Cortex of kidney (tissue), 1 donor: ENCODE measurements at places on chromosomes 5 and 9.

DNA sequence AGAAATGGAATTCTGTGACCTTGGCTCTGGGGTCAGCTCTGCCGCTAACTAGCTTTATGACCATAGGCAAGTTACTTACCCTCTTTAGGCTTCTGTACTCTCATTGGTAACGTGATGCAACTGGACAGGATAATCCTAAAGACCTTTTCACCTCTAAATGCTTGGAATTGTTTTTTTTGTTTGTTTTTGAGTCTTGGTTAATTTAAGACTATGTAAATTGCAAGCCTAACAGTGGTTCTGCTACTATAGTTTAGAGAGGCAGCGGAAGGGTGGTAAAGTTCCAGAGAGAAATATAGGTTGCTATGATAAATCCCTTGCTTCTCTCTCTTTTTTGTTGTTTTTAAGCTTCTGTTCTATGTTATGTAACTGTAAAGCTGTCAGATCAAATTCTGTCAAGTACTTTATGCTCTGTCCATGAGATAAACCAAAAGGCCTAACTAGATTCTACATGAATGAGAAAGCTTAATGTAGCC lies 17.6 kb downstream of the FAM169A start:
- DNase-seq: no peak

- no peak for DNase-seq
Measured at GRCh38 chr9:21552244-21553170, 70.4 kb upstream of the IFNE start.

DNA sequence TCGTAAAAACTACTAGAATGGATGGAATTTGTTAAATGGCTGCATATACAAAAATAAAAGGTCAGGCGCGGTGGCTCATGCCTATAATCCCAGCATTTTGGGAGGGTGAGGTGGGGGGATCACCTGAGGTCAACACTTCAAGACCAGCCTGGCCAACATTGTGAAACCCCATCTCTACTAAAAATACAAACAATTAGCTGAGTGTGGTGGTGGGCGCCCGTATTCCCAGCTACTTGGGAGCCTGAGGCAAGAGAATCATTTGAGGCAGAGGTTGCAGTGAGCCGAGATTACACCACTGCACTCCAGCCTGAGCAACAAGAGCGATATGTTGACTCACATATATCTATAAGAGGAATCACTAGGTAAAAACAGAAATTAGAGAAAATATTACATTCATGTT lies 9.3 kb upstream of the GPR150 start:
- DNase-seq: no peak

GRCh38 chr9:129338724-129339430 lies 160.8 kb upstream of the IER5L start:
- DNase-seq: no peak

DNA sequence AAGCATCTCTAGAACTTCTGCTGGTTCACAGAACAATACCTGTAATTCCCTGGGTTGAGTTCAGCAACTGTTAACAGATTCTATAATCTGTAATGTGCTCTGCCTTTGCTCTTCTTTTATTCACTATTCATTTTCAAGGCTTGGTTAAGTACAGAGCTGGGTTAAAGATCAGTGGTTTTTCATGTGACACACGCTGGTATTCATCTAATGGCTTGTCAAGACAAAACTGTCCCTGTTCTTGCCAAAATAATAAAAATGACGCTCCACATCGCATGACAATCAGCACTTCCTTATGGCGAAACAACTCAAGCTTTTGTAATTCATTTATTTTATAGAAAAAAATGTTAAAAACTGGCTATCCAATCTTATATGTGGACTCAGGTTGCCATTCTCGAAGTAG lies 137.9 kb downstream of the BNC2 start:
- DNase-seq: no peak

GRCh38 chr9:93532141-93532540 lies 44.2 kb upstream of the PHF2 start:
- DNase-seq: no peak

GRCh38 chr9:81227507-81228245 lies 461.7 kb downstream of the TLE1 start:
- DNase-seq: no peak

- no peak for DNase-seq
Measured at GRCh38 chr5:147671365-147671764, 111.2 kb downstream of the JAKMIP2 start.

- DNase-seq: no peak
Measured at GRCh38 chr5:151212406-151212798, 11.5 kb downstream of the CCDC69 start.

DNA sequence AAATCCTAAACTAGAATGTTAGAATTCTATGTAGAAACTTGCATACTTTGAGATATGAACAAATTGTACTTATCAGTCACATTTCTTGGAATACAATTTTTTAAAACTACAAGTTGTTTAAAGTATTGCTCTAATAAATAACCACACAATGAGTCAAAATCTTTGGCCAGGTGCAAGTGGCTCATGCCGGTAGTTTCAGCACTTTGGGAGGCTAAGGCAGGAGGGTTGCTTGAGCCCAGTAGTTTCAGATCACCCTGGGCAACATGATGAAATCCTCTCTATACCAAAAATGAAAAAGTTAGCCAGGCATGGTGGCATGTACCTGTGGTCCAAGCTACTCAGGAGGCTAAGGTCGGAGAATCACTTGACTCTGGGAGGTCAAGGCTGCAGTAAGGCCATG lies 257.8 kb downstream of the COX7C start:
- DNase-seq: no peak

GRCh38 chr5:156942064-156942463 lies 21.0 kb downstream of the TIMD4 start:
- DNase-seq: no peak

DNA sequence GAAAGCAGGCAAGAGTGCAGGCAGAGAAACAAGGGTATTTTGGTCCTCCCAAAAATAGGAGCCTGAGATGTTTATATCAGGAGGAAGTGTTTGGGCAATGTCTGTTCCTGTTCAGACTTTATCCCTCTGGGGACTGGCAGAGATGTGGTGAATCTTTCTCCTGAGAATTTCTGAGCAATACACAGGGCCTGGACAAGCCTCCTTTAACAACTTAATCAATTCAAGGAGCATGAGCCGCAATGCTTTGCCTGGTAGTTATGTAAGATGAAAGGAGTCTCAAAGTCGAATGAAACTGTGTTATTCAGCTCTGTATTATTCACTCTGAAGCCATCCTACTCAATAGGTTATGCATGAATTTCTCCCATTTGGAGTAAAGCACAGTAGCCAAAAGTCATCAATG lies 365.6 kb downstream of the MAN2A1 start:
- DNase-seq: no peak

DNA sequence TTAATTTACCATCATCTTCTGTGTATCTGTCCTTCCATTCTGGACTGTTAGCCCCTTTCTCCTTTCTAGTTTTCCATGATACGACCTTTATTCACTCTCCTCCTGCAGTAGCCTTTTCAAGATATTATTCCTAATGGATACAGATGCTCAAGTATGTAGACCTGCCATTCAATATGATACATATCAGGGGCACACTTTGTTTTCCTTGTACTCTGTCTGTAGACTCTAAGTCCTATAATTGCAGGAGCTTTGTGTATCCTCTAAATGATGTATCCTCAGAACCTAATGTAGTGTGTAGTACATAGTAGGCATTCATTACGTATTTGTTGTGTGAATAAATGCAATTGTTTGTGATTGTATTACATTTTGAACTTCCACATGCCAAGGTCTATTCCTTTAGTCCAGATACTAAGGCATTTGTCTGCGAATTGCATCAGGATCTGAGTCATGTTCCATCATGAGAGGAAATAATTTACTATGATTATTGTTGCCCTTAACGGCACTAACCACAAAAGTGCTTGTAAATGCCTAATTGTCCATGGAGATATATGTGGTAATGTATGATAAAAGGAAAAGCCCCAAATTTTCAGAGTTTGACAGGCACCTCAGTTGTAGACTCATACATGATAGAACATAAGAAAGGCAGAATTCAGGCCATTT lies 57.1 kb upstream of the IZUMO3 start:
- DNase-seq: no peak

GRCh38 chr9:133943036-133943780 lies 48.9 kb downstream of the VAV2 start:
- no peak for DNase-seq

- DNase-seq: no peak
Measured at GRCh38 chr5:10536931-10537579, 26.8 kb upstream of the ANKRD33B start.

- no peak for DNase-seq
Measured at GRCh38 chr5:92328584-92329259, 945.6 kb upstream of the ARRDC3 start.

DNA sequence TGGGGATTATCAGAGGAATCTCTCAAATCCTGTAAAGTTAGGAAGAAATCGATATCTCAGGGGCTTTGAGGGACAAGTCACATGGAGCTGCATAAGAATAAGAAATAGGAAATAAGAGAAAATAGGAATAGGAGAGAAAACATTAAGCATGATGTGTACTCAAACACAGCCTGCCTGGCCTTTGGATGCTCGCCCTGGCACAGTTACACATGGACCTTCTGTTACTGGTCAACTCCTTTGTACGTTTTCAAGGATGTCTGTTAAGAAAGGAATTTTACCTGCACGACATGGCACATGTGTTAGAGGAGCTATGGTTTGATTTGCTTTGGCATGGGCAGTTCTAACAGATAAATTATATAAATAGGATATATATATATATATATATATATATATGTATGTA lies 321.2 kb downstream of the CDH12 start:
- no peak for DNase-seq

DNA sequence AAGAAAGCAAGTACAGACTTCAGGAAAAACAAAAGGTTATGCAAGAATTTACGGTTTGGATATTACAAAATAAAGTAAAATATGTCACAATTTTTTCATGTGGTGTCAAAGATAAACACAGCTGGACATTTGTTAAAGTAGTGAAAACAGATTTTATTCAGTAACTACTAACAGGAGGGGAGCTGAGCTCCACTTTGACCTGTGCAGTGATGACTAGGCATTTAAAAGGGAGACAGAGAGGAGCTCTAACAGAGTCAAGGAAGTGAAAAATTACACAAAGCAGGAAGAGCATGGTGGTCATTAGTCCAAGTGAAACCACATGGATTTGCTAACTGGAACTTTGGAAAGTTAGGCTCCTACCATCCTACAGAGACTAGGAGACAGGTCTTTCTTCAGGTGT lies 263.6 kb upstream of the PCSK5 start:
- no peak for DNase-seq

GRCh38 chr9:86526021-86526420 lies 171.8 kb upstream of the TUT7 start:
- DNase-seq: no peak

DNA sequence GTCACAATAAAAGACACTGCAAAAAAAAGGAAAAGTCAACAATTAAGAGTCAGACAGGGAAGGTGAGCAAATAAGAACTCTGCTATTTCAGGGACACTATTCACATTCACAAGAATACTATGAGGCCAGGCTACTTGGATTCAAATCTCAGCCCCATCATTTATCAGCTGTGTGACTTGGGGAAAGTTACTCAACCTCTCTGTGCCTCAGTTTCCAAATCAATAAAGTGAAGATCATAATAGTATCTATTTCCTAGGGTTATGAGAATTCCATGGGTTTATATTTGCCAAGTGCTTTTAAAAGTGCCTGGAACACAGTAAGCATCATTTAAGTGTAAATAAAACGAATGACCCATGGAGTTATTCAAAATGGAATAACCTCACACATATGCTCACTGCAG lies 56.4 kb downstream of the ALDH7A1 start:
- no peak for DNase-seq

GRCh38 chr9:124558777-124559470 lies 51.7 kb upstream of the NR5A1 start:
- no peak for DNase-seq
